ENCODE measurements at places on chromosomes 12 and 14.

DNA sequence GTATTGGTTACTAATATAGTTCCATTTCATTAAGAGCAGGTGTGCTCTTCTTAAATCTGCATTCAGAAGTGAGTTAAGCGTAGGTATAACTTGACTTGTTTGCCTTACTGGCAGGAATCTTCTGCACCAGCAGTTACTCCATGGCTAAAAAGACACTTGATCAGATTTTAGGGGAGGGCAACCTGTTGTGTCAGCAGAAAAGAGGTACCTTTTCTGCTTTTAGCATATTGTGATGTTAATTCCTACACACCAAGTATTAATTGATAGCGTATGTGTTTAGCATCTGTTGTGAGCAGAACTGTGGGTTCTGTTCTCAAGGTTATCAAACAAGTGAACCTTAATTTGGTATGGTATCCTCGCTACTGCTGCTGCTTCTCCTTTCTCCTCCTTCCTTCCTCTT lies 38.3 kb downstream of the TTLL5 start:
- DNase-seq: no peak

- no peak for DNase-seq
Measured at GRCh38 chr14:21205678-21206581, 50.1 kb upstream of the OR5AU1 start.

DNA sequence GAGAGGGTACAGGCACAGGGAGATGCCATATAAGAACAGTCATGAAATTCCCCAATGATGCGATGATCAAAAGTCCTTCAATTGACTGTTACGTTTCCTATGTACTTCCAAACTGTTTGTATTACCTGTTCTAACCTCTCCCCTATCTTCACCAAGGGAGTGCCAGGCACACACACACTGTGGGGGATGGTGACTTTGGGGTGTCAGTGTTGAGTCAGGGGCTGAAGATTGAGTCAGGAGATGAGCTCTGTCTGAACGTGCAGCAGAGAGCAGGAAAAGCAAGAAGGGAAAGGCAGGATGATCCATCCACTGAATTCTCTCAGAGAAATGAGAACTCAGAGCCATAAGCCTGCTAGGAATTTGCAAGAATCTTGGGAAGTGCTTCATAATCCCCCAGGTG lies 153.4 kb downstream of the EFCAB11 start:
- DNase-seq: no peak

DNA sequence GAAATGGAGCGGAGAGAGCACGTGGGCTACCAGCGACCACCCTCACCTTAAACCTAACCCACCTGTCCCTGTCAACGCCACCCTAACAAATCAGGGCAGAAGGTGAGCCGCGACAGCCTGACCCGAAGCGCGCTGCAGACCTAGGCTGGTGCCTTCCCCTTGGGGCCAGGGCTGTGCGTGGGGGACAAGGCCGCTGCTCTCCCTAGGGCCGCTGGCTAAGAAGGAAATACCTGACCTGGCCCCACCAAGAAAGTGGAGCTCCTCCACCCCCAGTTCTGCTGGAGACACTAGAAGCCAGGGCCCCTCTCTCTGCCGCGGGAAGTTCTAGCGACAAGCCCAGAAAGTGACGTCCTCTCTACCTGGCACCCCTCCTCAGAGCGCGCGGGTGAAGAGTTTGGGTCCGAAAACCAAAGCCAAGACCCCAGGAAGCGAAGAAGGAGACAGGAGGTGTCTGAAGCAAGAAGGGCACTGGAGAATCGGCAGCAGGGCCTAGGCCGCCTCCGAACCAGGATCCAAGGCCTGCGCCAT lies 7.5 kb downstream of the SIX1 start:
- DNase-seq: no peak

- no peak for DNase-seq
Measured at GRCh38 chr12:59459966-59460660, 135.7 kb upstream of the SLC16A7 start.

DNA sequence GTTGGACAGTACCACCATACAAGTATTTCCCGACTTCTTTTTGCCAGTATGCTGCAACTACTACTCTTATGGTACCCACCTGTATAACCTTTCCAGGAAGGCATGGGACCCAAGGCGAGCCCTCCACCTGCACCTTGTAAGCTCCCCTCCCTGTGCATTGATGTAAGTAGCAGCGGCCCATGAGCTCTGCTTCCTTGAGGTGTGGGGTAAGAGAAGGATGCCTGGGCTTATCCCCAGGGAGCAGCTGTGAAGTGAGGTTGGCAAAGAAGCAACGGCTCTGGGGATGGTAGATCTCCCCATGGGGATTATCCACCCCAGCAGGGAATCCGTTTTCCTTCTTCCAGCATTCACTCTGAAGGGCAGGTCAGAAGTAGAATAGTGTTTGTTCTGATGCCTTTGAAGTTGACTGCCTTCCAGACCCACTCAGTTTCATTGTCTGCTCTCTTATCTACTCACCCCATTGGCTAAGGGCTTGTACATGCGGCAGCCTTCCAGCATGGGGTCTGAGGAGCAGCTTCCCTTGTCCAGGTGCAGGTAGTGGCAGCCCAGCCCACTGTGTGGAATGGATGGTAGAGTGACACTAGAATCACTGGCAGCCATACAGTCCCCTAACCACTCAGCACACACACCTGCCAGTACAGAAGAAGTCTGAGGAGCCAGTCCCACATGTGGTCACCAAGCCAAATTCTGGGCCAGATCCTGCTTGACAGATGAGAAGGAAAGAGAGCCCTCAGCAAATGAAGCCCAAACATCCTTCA lies 3.4 kb downstream of the CIROP start:
- no peak for DNase-seq

DNA sequence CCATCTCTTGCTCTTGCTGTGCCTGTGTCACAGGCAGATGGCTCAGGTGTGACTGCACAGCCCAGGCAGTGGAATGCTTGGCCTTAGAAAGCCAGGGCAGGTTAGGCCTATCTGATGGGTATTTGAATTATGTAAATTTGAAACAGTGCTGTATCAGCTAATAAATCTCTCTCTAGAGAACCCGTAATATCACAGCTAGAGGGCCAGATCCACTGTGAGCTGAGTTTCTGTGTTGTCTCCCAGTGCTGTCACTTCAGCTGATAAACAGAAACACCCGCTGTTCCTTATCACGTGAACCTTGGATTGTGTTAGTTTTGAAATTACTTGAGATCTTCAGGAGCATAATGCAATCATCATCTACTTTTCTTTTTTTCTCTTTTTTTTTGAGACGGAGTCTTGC lies 21.5 kb upstream of the ALDH2 start:
- no peak for DNase-seq

DNA sequence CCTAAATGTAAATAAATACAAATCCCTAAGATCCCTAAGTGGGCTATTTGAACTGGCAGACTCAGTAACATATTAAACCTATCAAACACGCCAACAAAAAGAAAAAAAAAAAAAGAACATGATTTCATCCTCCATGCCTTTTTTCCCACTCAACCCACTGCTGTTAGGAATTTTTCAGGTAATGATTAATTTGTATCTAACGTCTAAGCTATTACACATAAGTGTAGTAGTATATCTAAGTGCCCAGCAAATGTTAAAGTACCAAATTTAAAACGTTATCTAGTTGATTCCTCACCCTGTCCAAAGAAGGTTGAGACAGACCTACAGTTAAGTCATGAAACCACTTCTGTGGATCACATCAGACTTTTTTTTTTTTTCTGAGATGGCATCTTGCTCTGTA lies 16.4 kb upstream of the ARID4A start:
- no peak for DNase-seq

- no peak for DNase-seq
Measured at GRCh38 chr14:99693918-99694317, 9.8 kb downstream of the CYP46A1 start.

DNA sequence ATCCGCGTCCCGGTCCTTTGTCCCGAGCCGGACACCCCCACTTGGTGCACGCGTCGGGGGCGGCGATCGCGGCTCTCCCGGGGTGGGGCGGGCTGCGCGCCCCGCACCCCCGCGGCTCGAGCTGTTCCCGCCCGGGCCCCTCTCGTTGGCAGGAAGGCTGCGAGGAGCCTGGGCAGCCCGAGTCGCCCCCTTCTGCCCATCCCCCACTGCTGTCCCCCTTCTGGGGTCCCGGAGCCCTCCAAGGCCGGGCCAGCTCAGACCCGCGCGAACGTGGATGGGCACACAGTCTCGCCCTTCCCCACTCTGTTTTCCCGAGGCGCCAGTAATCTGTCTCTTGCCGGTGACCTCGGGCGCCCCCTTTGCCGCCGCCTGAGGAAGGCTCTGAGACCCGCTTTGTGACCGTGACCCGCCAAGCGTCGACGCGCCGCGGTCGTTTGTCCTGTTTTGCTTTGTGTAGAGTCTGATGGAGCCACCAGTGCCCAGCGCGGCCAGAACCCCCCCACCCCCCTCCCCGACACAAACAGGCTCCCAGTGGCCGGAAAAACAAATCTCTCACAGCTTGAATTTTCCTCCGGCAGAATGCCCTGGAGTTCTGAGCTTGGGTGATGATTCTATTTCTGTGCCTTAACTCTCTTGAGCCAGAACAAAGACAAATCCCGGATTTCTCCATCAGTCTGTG lies 610 bp downstream of the C14orf132 start:
- no peak for DNase-seq

DNA sequence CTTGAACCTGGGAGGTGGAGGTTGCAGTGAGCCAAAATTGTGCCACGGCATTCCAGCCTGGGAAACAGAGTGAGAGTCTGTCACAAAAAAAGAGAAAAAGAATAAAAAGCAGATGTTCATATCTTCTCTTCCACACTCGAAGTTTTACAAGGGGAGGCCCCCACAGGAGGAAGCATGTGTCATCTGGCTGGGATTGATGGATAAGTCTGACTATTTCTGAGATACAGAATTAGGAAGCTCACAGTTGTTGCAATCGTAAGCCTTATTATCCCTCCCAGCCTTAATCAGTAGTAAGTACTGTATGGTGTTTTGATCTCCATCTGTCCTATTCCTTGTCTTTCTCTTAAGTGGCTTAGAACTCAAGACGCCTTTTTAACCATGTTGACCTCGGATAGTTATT lies 31.9 kb upstream of the RASSF8 start:
- no peak for DNase-seq

GRCh38 chr14:67577181-67577808 lies 22.8 kb downstream of the PIGH start:
- no peak for DNase-seq

DNA sequence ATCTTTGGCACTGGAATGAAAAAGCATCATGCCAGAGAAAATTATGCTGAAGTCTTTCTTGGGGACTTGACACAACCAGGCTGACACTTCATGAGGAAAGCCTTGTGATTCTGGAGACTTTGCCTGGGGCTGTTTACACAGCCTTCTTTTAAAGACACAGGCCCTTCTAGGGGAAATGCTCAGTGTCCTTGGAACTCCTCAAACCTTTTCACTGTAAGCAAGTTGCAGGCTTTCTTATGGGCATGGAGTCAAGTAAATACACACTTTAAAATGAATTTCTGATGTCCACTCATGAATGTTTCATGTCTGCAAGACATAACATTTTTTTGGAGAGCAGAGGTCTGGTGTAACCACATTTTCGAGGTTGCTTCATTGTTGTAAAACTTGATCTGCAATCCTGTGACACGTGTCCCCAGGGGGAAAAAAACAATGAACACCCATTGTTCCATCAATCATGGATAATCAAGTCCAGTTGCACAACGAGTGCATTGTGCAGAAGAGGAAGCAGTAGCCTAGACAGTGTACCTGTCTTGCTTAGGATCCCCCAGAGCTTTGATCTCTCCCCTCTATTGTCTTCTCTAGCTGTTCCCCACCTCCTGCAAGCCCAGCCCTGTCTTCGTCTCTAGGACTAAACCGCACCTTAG lies 155.1 kb upstream of the PRICKLE1 start:
- peak; percentile 35 for DNase-seq

DNA sequence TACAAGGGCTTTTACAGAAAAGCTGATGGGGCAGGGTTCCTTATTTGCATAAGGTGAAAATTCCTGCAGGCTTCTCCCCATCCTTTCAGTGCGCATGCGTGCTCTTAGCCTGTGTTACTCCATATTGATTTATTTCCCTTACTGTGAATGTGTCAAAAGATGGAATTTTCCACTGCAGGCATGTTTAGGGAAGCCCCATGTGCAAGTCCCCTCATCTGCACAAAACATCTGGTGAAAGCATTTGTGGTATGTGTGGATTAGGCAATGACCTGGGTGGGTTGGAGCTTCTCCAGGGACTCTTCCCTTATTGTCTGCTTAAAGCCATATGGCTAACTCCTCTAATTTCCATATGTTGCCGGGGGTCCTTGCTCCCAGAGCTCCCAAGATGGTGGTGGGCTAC lies 912.7 kb upstream of the LRFN5 start:
- DNase-seq: no peak

DNA sequence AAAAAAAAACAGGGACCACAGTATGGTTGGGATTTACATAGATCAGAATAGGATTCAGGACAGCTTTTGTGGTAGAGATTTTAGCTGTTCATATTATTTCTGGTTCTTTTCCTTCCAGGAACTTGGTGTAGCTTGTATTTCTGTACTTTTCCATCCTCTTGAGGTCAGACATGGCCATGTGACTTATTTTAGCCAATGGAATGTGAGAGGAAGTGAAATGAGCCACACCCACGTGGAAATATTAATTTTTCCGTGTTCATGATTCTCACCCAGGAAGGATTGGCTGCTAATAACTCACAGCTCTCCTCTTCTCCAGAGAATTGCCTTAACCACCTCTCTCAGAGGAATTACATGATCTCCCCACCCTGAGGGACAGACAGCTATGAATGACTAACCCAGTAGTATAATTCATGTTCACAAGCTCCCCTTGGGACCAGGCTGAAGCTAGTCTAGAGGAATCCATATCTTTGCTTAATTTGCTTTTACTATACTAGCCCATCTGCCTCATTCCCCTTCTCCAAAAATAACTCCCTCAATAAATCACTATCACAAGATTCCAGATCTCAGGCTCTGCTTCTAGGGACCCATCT lies 340.4 kb downstream of the NUAK1 start:
- DNase-seq: no peak

DNA sequence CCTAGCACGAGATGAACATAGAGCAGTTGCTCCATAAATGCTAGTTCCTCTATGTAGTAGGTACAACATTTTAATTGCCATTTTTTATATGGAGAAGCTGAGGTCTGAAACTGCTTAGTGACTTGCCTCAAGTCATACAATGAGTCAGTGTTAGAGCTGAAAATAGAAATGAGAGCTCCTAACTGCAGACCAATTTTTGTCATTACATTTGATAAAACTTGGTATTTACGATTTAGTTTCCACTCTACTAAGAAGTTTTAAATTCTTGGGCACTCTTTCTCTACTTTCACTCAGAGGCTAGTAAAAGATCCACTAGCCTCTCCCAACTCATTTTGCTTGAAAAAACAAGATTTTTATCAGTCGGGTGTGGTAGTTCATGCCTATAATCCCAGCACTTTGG lies 8.1 kb upstream of the TMED10 start:
- DNase-seq: no peak

Data from COLO829 (cell line).